Progenitor cell of endocrine pancreas (in vitro differentiated cells): ENCODE measurements at places on chromosomes 6 and 20.

GRCh38 chr20:2203436-2203835 lies 92.4 kb upstream of the TGM3 start:
- H3K27ac ChIP-seq = no peak overlapping the region
- no peak for DNase-seq
- H3K36me3 ChIP-seq = no peaks in the 10 kb centered on the region
- no peak overlapping the region for H3K4me3 ChIP-seq
- no peaks in the 10 kb centered on the region for H3K4me1 ChIP-seq

GRCh38 chr20:3446779-3447178 lies 24.0 kb upstream of the ATRN start:
- H3K4me1 ChIP-seq = peaks cover 2% of the 10 kb centered on the region
- no peak for DNase-seq
- no peak overlapping the region for H3K4me3 ChIP-seq
- H3K36me3 ChIP-seq = no peaks in the 10 kb centered on the region
- H3K27me3 ChIP-seq = no peaks in the 10 kb centered on the region

GRCh38 chr6:15129887-15130286 lies 116.0 kb upstream of the JARID2 start:
- no peak overlapping the region for H3K4me3 ChIP-seq
- H3K36me3 ChIP-seq = no peaks in the 10 kb centered on the region
- no peak overlapping the region for H3K27ac ChIP-seq
- H3K4me1 ChIP-seq = peaks cover 2% of the 10 kb centered on the region
- no peak for DNase-seq

GRCh38 chr6:92777146-92777740 lies 642.1 kb downstream of the EPHA7 start:
- DNase-seq = no peak
- no peaks in the 10 kb centered on the region for H3K36me3 ChIP-seq
- H3K4me1 ChIP-seq = peaks cover 4% of the 10 kb centered on the region
- no peaks in the 10 kb centered on the region for H3K27me3 ChIP-seq
- H3K27ac ChIP-seq = no peak overlapping the region

DNA sequence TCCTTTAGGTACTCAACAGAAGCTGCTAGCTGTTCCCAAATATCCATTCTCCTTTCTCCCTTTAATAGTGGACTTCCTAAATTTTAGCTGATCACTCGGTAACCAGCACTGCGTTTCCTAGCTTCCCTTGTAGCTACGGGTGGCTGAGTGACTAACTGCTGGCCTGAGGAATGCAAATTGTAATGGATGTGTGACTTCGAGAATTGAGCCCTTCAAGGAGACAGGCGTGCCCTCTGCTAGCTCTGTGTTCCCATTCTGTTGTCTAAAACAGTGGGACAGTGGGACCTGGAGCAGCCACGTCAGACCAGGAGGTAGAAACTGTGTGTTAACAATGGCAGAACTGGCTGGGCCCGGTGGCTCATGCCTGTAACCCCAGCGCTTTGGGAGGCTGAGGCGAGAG lies 56.5 kb downstream of the SCML4 start:
- no peaks in the 10 kb centered on the region for H3K27me3 ChIP-seq
- H3K36me3 ChIP-seq = no peaks in the 10 kb centered on the region
- H3K4me3 ChIP-seq = no peak overlapping the region
- H3K4me1 ChIP-seq = peaks cover 2% of the 10 kb centered on the region
- H3K27ac ChIP-seq = no peak overlapping the region

GRCh38 chr6:81697559-81697958 lies 54.9 kb downstream of the TENT5A start:
- H3K27me3 ChIP-seq = no peaks in the 10 kb centered on the region
- no peak for DNase-seq
- H3K4me3 ChIP-seq = no peak overlapping the region
- no peaks in the 10 kb centered on the region for H3K36me3 ChIP-seq
- H3K4me1 ChIP-seq = peaks cover 7% of the 10 kb centered on the region
- H3K27ac ChIP-seq = no peak overlapping the region

DNA sequence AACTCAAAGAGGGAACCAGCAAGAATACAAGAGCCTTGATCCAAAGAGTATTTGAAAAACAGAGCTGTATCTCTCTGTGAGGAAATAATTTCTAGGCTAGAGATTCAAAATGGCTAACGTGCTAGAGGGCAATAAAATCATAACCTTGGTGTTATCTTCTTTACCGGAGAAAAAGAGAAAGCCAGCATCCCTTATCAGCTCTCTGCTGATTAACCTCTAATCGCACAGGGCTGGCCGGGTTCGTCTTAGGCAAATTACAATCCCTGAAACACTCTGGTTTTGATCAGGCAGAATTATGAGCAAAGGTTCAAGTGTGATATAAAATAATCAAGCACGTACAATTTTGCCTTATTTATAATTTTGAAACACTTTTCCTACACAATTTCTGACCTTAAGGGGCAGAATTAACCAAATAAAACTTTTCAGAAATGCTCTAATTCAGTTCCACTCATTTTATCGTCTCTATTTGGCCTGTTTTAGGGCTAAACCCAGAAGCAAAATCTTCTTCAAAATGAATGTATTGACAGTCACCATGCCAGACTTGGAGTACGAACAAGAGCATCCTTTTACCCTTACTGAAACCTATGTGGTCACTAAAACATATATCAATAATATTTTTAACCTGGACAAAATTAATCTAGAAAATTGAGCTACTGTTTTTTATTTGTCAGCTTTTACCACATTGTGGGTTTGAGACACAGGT lies 13.7 kb downstream of the PSMB9 start:
- no peaks in the 10 kb centered on the region for H3K36me3 ChIP-seq
- no peak overlapping the region for H3K27ac ChIP-seq
- peaks cover 61% of the 10 kb centered on the region for H3K27me3 ChIP-seq
- peaks cover 2% of the 10 kb centered on the region for H3K4me1 ChIP-seq
- no peak for DNase-seq

DNA sequence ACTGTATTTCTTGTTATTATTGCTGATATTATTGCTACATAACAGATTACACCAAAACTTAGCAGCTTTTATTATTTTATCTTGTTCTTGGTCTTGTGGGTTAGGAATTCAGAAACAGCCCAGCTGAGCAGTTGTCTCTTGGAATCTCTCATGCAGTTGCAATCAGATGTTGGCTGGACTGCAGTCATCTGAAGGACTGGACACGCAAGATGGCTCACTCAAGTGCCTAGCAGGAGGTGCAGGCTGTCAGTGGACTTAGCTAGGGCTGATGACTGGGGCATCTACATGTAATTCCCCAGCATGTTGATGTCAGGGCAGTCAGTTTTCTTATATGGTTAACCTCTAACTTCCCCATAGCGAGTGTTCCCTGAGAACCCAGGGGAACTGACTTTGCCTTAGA lies 128.6 kb upstream of the PLCB4 start:
- H3K4me1 ChIP-seq = no peaks in the 10 kb centered on the region
- no peaks in the 10 kb centered on the region for H3K36me3 ChIP-seq
- no peak overlapping the region for H3K27ac ChIP-seq
- H3K4me3 ChIP-seq = no peak overlapping the region
- no peak for DNase-seq

GRCh38 chr6:102028176-102028575 lies 634.7 kb downstream of the GRIK2 start:
- H3K4me1 ChIP-seq = peaks cover 4% of the 10 kb centered on the region
- no peaks in the 10 kb centered on the region for H3K36me3 ChIP-seq
- no peak overlapping the region for H3K27ac ChIP-seq
- no peak overlapping the region for H3K4me3 ChIP-seq

DNA sequence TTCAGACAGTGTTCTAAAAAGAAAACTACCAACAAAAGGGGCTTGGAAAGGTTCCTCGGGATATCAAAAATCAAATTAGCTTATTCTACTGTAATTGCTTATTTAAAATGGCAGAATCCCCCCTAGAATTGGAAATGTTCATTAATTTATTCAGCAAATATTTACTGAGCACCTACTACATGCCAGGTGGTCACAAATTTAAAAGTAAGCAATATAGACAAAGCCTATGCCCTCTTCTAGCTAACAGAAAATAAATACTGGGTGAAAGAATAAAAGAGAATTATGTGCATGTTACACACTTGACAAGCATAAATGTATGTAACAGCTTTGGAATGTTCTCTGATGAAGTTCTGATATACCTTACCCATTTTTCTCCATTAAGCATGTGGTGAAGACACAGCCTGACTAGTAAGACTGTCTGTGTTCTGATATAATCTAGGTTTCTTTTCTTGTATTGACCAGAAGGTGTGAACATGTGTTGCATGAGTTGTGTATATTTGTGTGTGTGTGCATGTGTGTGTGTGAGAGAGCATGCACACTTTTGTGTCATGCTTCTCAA lies 606.7 kb upstream of the CITED2 start:
- H3K4me1 ChIP-seq = peaks cover 42% of the 10 kb centered on the region
- DNase-seq = no peak
- H3K27me3 ChIP-seq = no peaks in the 10 kb centered on the region
- H3K4me3 ChIP-seq = no peak overlapping the region
- no peaks in the 10 kb centered on the region for H3K36me3 ChIP-seq
- H3K27ac ChIP-seq = no peak overlapping the region

DNA sequence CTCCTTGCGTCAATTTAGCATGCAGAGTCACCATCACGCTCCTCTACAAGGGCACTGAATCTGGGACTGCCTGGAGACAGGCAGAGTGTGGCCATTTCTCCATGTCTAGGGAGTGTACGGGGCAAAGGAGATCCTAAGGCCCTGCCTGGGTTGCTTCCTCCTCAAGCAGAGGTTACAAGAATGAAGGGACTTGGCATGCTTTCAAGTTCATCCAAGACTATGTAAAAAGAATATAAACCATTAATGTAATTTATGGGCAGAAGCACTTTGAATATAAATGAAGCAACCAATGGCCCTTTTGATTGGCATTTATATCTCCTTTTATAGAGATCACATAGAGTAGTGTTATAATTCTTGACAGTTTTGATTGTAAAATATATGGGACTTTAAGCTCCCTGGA lies 137.5 kb downstream of the BTBD3 start:
- no peaks in the 10 kb centered on the region for H3K36me3 ChIP-seq
- no peaks in the 10 kb centered on the region for H3K27me3 ChIP-seq
- H3K4me3 ChIP-seq = no peak overlapping the region

DNA sequence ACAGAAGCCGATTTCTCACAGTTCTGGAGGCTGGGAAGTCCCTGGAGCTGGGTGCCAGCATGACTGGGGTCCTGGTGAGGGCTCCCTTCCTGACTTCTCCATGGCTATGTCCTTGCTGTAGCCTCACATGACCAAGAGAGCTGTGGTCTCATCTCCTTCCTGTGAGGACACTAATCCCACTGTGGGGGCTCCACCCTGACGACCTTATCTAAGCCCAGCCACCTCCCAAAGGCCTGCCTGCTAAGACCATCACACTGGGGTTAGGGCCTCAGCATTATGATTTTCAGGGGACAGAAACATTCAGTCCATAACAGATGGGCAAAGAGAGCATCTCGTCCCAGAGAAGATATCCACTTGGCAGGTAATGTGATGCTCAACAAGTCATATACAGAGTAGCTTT lies 16.8 kb downstream of the RPP40 start:
- no peak overlapping the region for H3K27ac ChIP-seq
- H3K27me3 ChIP-seq = peaks cover 5% of the 10 kb centered on the region
- H3K4me1 ChIP-seq = peaks cover 2% of the 10 kb centered on the region
- no peak for DNase-seq
- peaks cover 7% of the 10 kb centered on the region for H3K36me3 ChIP-seq

DNA sequence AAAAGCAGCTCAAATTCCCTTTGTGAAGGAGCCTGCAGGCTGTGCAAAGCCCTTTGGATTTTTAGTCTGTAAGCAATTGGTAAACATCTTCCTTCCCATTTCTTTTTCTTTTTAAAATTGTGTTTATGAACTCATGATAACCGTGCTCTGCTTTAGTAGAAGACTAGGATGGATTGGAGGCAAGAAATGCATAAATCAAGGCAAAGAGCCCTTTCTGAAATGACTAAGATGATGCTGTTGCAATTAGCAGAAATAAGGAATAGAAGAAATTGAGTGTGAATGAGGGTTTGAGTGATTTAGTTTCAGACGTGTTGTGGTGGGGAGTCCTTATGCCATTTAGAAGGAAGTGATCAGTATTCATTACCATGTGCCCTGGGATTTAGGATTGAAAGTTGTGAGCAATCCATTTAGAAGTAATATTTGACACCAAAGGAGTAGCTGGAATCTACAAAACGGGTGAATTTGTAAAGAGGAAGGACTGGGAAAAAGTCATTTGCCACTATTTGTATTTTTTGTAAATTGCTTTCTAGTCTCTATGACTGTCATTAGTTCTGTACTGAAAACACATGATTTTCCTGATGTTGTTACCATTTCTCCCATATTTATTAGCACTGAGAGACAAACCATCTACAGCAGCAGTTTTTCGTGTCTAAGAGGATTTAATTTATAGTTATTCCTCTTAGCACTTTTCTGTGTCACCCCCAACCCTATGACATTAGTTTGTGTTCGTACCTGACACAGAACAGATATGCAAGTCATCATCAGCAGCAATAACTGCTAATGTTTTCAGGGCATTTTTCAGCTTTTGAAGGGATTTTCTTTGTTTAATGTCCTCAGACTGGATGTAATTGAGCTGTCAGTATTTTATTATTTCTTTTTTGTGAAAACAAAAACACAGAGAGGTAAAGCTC lies 265.0 kb downstream of the UTRN start:
- H3K36me3 ChIP-seq = peaks cover 39% of the 10 kb centered on the region
- H3K27me3 ChIP-seq = no peaks in the 10 kb centered on the region
- peak overlapping the region; percentile 78 for H3K27ac ChIP-seq
- peaks cover 2% of the 10 kb centered on the region for H3K4me1 ChIP-seq

DNA sequence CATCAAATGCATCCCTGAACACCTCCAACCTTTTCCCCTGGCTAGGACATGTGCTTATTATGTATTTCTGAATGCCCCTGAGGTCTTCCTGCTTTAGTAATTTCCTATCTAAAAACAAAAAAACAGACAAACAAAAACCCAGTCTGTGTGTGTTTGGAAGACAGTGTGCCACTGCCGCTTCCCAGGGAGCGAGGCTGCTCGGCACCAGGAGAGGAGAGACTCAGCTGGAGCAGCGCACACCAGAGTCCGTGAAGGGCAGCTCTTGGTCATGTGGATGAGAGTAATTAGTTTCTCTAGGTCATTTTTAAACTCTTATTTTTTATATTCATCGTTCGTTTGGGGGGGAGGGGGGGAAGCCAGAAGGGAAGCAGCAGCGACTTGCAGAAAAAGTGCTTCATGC lies 10.0 kb upstream of the ANKRD60 start:
- peaks cover 2% of the 10 kb centered on the region for H3K4me1 ChIP-seq
- DNase-seq = no peak
- peaks cover 4% of the 10 kb centered on the region for H3K36me3 ChIP-seq
- H3K4me3 ChIP-seq = no peak overlapping the region
- peaks cover 19% of the 10 kb centered on the region for H3K27me3 ChIP-seq
- H3K27ac ChIP-seq = no peak overlapping the region

- H3K4me3 ChIP-seq = no peak overlapping the region
- H3K4me1 ChIP-seq = peaks cover 1% of the 10 kb centered on the region
- H3K27me3 ChIP-seq = peaks cover 8% of the 10 kb centered on the region
- H3K36me3 ChIP-seq = no peaks in the 10 kb centered on the region
- H3K27ac ChIP-seq = no peak overlapping the region
- no peak for DNase-seq
Measured at GRCh38 chr6:117771403-117771802, 96.1 kb downstream of the NUS1 start.

- no peak overlapping the region for H3K4me3 ChIP-seq
- peaks cover 14% of the 10 kb centered on the region for H3K4me1 ChIP-seq
- DNase-seq = no peak
- H3K27ac ChIP-seq = no peak overlapping the region
- H3K27me3 ChIP-seq = peaks cover 36% of the 10 kb centered on the region
- no peaks in the 10 kb centered on the region for H3K36me3 ChIP-seq
Measured at GRCh38 chr20:23255716-23256385, 94.7 kb upstream of the NXT1 start.

GRCh38 chr6:160116411-160116810 lies 5.2 kb upstream of the SLC22A1 start:
- no peak overlapping the region for H3K4me3 ChIP-seq
- no peak overlapping the region for H3K27ac ChIP-seq
- H3K27me3 ChIP-seq = no peaks in the 10 kb centered on the region
- H3K4me1 ChIP-seq = peaks cover 8% of the 10 kb centered on the region
- H3K36me3 ChIP-seq = peaks cover 26% of the 10 kb centered on the region
